Activated CD4-positive, alpha-beta T cell treated with anti-CD3 and anti-CD28 coated beads, Interleukin-2, amount 10 ng/mL, durations not matched to agents 7 days and 5 days (primary cell): ENCODE measurements at places on chromosomes 12 and 14. TPM values are rescaled to one million over a fixed set of nuclear protein-coding genes. Genes with fewer than 3 reads are reported as not detected.

- no peak for DNase-seq
Measured at GRCh38 chr12:57530396-57531142, 7.9 kb downstream of the MBD6 start.

DNA sequence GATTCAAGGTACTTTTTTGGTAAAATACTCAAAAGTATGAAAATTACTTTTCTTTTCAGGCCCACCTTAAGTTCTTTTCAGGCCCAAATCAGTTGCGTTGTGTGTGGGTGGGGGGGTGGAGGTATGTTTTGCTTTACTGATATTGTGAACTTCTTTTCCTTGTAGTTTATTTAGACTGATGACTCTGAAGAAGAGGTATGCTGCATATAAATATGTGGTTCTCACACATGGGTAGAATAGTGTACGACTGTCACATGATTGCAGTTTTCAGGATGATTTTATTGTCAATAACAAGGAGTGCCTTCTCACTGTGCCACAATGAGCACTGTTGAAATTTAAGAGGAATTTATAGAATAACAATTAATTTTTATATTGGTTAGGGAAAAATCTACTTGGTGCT, 166.6 kb upstream of the ATP2B1 start:
- DNase-seq, result no peak

DNA sequence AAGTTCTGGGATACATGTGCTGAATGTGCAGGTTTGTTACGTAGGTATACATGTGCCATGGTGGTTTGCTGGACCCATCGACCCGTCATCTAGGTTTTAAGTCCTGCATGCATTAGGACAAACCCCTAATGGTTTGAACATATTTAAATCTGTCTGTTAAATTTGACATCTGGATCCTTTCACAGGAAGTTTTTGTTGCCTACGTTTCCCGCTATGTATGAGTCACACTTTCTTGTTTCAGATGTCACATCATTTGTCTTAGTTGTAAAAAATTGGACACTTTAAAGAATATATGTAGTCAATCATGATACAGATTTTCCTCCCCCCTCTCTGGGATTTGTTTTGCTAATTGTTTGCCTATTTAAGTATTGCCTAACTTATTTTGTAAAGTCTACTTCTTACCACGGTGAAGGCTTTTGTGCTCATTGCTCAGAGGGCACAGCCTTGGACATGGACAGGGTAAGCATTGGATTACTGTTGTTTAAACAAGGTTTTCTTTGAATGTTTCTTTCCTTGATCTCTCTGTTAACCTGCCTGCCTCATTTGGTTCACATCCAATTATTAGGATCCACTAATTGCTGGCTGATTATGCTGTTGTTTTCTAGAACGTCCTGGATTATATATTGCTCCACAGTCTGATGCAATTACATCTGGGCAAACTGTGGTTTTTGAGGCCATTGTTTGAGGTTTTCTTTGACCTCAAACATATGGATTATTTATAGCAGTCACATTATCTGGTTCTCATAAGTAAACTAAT, 1441.4 kb downstream of the AACS start:
- no peak for DNase-seq

DNA sequence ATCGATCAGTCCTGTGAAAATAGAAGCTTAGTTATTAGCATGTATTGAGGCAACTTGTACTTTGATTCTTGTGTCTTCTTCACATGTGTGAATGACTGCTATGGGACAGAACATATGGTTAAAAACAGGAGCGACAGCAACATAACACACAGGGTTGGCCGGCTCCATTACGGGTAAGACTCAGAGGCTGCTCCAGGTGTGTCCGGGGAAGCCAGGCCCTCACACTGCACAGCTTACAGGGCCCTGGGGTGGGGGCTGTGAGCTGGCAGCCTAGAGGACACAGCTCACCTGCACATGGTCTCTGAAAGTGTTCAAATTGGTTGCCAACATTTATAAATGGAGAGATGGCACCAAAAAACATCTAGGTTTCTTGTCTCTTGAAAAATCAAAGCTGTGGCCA, 31.1 kb downstream of the TCHP start:
- no peak for DNase-seq

DNA sequence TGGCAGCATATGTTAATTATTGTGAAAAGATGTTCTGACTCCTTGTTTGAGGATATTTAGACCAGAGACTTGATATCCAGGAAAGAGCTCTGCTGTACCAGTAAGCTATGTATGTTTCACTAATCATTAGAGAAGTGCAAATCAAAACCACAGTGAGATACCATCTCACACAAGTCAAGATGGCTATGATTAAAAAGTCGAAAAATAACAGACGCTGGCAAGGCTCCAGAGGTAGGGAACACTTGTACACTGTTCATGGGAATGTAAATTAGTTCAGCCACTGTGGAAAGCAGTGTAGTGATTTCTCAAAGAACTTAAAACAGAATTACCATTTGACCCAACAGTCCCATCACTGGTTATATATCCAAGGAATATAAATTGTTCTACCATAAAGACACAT, 171.6 kb downstream of the DPY19L2 start:
- no peak for DNase-seq

DNA sequence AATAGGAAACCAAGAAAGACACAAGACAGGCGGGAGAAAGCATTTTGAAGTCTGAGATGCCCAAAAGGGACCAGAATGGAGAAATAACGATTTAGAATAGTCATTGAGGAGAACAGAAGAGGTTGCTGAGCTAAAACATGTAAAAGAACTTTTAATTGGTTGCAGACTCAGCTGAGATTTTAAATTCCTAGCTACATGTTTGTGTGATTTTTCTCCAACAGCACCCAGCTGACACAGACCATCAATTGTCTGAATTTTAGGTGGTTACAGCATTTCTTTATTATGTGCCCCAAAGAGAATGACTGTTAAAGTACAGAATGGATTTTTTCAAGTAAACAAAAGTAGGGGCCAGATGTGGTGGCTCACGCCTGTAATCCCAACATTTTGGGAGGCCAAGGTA, 50.3 kb downstream of the BAZ1A start:
- no peak for DNase-seq

DNA sequence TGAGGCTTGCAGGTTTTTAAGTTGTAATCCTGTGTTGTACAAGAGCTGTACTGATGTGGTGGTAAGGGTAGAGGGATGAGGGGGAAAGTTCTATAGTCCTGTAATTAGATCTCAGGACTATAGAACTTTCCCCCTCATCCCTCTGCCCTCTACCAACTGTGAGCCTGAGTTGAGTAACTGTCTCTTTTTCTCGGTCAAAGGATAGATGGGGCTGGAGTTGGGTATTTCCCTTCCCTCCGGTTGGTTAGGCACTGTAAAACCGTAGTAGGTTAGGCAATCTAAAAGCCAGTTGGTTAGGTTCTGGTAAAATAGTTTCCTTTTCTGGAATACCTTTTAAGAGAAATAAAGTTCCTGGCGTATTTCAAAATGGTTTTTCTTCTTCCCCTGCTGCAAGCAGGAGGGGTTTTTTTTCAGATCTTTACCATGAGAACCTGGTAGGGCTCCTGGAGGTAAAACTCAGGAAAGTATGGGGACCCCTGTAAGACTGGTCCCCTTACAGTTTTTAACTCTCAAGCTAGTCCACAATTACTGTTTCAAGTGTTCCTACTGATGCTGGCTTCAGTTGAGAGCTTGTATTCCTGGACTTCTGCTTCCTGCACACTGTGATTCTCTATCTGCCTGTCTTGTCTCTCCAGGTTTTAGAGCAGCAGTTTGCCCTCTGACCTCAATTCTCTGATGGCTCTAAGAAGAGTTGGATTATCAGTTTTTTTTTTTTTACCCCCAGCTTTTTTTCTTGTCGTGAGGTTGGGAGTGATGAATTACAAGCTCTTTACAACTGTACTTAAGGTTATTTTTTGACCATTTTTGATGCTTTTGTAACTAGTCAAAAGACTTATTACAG, 58.7 kb downstream of the FUT8 start:
- no peak for DNase-seq

DNA sequence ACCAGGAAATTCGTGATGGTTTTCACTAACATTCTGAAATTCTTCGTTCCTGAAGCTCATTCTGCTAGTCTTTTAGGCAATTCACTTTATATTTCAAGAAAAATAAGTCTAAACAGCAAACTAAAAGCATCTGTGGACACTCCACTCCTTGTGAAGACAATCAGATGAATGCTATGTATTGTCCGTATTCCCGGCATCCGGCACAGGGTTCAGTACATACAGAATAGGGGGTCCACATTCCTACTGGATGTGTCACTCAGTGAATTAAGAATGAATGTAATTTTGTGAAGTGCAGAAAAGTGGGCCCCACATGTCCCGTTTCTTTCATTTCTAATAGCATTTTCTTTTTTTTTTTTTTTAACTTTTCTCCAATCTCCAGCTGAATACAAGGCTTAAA, 241.3 kb downstream of the GRIN2B start:
- DNase-seq, result no peak

- DNase-seq, result no peak
Measured at GRCh38 chr14:39107591-39107996, 4.6 kb upstream of the SEC23A start.

DNA sequence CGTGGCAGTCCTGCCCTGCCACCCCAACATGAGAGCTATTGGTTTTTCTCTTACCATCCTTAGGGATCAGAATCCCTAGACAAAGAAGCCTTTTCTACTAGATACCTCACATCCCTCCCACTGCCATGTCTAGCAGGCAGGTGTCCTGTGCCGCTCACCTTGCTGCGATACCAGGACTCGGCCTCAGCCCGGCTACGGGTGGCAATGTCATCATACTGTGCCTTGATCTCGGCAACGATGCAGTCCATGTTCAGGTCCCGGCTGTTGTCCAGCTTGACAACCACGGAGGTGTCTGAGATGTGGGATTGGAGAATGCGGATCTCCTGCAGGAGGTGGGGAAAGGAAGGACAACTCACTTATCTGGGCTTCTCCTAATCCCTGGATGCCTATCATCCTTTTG, 4.5 kb downstream of the KRT83 start:
- no peak for DNase-seq

DNA sequence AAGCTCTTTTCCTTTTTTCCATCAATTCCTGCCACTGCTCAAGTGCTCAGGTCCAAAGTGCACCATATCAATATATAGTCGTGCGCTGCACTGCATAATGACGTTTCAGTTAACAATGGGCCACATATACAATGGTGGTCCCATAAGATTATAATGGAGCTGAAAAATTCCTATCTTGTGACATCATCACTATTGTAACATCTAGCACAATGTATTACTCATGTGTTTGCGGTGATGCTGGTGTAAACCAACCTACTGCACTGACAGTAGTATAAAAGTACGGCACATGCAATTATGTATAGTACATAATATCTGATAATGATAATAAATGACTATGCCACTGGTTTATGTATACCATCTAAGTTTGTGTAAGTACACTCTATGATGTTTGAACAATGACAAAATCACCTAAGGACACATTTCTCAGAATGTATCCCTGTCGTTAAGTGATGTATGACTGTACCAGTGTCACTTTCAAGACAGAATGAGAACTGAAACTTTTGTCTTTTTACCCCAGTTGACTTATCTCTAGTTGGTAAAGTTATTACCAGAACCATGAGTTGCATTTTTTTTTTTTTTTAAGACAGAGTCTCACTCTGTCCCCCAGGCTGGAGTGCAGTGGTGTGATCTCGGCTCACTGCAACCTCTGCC, 53.7 kb upstream of the INSM2 start:
- no peak for DNase-seq

- no peak for DNase-seq
Measured at GRCh38 chr14:64688811-64689281, 15.4 kb upstream of the PLEKHG3 start.

DNA sequence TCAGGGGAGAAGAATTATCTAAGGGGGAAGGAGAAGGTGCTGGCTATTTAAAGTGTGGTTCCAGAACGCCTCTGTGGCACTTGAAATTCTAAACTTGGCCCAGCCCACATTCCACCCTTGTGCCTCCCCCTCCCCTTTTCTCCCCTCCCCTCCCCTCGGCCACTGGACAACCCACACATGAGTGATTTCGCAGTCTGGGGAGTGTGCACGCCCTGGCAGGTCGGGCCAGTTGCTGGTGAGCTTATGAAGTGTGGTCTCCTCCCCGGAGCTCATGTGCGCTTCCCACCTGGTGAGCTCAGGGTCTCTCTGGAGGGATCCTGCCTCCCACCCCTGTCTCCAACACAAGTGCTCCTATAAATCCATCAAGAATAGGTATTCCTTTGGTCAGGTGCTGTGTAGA, at the start of gene SLC6A13:
SLC6A13 (minus strand) TSS at position 20 of the 400 bp plus-strand sequence. CDS start 2,784 bp downstream, outside the sequence.
- no peak for DNase-seq

GRCh38 chr12:71558445-71558844, 105.2 kb downstream of the ZFC3H1 start:
- no peak for DNase-seq

Gene RNU4-1
- total RNA-seq, result 1,846 TPM

Gene POMT2
- total RNA-seq, result 11.9 TPM

Gene IFNG-AS1
- not detected for total RNA-seq

Gene CMA1
- not detected for total RNA-seq

Gene NOS1
- not detected for total RNA-seq

Gene MAP1LC3B2
- 1.0 TPM for total RNA-seq

Gene DAO
- not detected for total RNA-seq

Gene TBC1D30
- 0.20 TPM for total RNA-seq
